ENCODE measurements at places on chromosomes 4 and X.

GRCh38 chr4:89773805-89774204 lies 63.2 kb downstream of the SNCA start:
- no peak for DNase-seq

GRCh38 chr4:118753685-118754084 lies 68.5 kb downstream of the METTL14 start:
- DNase-seq: no peak

DNA sequence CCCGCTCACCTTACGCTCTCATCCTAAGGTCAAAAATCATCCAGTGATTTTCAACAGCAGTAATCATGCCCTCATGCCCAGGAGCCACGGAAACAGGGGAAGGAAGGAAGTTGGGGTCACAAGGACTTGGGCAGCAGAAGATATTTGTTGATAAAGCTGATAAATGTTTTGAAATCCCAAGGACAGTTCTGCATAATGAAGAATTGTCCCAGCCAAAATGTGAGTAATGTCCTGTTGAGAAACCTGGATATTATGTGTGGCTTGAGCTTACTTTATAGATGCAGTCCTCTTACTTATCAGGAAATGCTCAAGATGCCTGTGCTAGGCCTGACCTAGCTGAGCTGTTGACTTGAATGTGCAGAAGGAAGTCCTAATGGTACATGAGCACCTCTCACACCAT lies 263.0 kb upstream of the ZFP42 start:
- DNase-seq: no peak

- no peak for DNase-seq
These were observed 511 bp upstream of the MAP9 start for GRCh38 chr4:155377276-155377675.

DNA sequence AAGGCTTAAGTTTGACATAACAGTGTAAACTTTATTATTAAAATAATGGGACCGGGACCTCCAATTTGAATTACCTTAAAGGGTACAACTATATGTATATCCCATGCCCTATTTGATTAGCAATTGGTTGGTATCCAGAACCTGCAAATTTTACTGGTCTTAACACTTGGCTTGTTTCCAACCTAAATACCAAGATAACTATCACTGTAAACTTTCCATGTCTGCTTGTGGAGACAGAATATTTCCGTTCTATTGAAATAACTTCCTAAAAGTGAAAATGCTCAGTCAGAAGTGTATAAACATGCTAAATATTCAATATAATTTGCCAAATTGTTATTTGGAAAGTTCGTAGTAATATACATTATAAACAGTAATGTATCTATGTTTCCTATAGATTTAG lies 154.0 kb downstream of the TMEM47 start:
- DNase-seq: no peak

DNA sequence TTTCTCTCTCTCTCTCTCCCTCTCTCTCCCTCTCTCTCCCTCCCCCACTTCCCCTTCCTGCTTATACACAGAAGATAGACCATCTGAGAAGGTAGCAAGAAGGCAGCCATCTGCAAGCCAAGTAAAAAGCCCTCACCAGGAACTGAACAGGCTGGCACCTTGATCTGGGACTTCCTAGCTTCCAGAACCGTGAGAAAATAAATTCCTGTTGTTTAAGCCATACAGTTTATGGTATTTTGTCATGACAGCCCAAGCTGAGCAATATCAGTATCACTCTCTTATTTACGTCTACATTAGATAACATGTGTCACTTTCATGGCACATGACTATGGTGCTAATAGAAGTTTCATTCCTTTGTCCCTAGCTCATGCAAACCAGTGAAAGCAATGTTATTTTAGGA lies 581.1 kb downstream of the INPP4B start:
- DNase-seq: no peak

- no peak for DNase-seq
These were observed 472.4 kb downstream of the ZNF674 start for GRCh38 chrX:46072791-46073190.

DNA sequence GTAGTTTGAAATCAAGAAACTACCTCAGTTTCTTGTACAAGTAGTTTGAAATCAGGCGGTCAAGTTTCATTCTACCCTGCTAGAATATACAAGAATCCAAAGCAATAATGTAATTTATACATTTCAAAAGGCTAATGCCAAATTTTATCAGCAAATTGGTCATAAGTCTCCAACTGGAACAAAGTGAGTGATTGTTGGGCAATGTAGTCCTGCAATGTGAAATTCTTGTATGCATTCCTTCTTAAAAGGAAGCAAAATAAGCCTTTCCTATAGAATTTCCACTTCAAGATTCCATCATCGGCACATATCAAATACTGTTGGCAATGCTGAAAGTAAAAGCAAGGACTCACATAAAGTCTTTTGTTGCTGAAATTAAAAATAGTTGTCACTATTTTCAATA lies 334.9 kb downstream of the IL1RAPL1 start:
- no peak for DNase-seq

DNA sequence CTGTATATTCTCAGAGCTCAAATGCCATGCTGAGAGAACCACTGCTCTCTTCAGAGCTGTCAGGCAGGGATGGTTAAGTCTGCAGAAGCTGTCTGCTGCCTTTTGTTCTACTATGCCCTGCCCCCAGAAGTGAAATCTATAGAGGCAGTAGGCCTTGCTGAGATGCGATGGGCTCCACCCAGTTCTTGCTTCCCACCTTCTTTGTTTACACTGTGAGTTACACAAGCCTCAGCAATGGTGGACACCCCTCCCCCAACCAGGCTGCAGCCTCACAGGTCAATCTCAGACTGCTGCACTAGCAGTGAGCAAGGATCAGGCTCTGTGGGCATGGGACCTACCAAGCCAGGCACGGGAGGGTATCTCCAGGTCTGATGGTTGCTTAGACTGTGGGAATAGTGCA lies 271.6 kb downstream of the CENPC start:
- no peak for DNase-seq

DNA sequence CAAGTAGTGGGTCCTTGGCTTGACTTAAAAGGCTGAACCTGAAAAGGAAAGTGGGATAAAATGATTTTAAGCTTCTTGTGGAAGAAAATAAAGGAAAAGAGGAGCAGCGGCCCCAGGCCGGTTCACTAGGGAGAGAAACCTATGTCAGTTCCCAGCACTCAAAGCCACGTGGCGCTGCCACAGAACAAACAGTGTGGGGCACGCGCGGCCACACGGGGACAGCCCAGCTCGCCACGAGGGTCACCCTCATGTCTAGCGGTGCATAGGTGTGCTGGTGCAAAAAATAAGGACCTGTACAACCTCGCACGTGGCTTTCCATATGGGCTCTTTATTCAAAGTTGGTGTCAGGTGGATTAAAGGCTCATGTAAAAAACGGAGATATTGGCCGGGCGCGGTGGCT lies 17.1 kb downstream of the MSANTD1 start:
- DNase-seq: no peak

DNA sequence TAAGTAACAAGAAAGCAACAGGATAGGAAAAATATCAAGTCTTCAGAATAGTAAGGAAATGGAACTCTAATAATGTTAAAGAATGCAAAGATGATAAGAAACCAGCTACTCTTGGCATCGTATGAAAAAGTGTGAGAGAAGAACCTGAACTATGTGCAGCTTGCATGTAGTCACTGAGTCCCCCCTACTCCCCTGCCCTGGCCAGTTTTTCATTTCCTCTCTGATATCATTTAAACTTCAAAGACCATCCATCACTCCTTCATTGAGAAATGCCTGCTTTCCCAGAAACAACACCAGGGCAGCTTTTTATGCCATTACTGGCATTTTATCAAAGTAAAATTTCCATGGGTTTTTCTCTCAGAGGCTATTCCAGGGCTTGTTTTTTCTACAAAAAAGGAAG lies 28.1 kb downstream of the INPP4B start:
- no peak for DNase-seq

DNA sequence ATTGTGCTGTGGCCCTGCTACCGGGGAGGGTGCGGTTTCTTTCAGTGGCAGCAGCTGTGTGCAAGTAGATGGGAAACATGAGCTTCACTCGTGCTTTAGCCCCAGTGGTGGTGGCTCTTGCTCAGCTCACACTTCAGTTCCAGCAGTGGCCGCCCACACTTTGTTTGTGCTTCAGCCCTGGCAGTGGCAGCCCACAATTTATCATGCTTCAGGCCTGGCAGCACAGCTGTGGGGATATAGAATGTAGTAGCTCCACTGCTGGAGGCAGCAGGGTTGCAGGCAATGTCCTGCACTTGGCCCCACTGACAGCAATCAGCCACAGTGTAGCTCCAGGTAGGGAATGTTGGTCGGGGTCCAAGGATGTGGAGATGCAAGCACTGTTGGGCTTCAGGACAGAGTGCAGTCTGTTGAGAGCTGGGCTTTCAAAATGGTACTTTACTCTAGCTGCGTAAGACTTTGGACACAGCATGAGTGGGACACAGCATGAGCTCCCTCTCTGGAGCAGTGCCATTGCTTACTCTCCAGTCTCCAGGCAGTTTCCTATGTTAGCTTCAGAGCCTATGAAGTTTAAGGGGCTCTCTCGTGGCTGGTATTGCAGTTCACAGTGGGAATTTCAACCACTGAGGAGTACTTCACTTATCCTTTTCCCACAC lies 413.1 kb downstream of the PDGFC start:
- DNase-seq: no peak

GRCh38 chrX:149877636-149878035 lies 3.3 kb upstream of the MAGEA8 start:
- DNase-seq: no peak

- no peak for DNase-seq
These were observed 39.6 kb downstream of the NUDT11 start for GRCh38 chrX:51456814-51457213.

DNA sequence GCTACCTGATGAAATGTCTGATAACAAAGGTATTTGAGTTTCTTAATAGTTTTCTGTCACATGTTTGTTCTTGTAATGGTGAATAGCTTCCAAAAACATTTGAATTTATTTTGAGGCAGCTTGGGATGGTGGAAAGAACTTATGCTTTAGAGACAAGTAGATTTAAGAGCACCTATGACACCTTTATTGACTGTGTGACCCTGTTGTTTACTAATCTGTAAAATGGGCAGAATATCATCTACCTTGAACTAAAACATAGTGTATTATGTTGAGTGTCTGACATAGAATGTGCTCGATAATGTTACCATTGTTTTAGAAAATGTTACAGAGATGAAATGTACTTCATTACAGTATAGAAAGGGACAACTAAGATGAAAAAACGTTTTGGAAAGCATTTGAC lies 24.9 kb downstream of the STAG2 start:
- DNase-seq: no peak

DNA sequence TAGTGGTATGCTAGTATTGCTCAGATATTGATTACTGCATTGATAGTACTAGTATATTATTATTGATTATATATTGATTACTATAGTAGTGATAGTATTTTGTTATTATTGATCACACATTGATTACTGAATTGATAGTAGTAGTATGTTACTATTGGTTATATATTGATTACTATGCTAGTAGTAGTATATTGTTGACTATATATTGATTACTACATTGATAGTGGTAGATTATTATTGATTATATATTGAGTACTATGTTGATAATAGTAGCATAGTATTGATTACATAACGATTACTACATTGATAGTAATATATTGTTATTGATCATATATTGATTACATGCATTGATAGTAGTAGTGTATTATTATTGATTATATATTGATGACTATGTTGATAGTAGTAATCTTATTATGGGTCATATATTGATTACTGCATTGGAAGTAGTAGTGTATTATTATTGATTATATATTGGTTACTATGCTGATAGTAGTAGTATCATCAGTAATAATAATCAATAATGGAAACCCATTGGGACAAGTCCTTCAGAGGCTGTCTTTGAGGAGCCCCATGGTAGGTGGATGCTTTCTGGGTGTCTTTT lies 30.6 kb downstream of the GYG2 start:
- DNase-seq: no peak

GRCh38 chr4:99915449-99915848 lies 21.2 kb upstream of the LAMTOR3 start:
- DNase-seq: no peak

GRCh38 chrX:37302569-37302968 lies 46.6 kb upstream of the PRRG1 start:
- no peak for DNase-seq

- no peak for DNase-seq
These were observed 59.7 kb upstream of the MTM1 start for GRCh38 chrX:150508451-150509367.

GRCh38 chrX:68307769-68308168 lies 125.5 kb downstream of the OPHN1 start:
- no peak for DNase-seq

DNA sequence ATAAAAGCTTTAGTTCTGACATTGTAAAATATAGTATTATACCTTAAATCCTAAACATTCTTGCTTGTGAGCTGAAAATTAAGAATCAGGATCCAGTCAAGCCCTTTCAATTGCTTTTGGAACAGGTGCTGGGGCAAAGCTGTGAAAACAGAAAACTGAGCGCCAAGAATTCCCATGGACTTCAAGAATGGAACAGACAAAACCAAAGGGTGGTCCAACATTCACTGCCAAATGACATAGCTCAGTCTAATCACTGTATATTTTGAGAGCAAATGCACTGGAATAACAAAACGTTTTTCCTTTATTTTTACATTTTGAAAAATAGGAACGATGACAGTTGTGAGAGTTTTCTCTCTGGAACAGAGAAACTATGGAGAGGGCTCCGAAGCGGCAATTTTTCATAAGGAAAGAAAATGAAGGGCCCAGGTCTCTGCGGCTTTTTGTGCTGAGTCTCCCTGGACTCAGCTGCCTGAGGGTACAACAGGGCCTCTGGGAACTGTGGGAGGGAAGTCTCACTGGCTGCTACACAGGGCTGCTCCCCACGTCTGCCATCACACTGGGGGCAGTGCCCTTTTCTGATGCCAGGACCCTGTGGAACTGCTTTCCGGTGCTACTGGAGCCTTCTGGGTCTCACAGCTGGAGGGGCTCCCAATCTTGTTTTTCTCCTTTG lies 56.0 kb upstream of the BMPR1B start:
- no peak for DNase-seq

- DNase-seq: no peak
These were observed 687.0 kb upstream of the EPHA5 start for GRCh38 chr4:66357316-66357715.

- DNase-seq: no peak
These were observed 58.9 kb downstream of the CPE start for GRCh38 chr4:165437691-165438090.

- DNase-seq: no peak
These were observed 956 bp downstream of the C4orf51 start for GRCh38 chr4:145680902-145681301.
